ENCODE measurements at places on chromosomes 5 and 9.

GRCh38 chr5:79582186-79582585, 30.1 kb upstream of the TENT2 start:
- DNase-seq, result no peak

DNA sequence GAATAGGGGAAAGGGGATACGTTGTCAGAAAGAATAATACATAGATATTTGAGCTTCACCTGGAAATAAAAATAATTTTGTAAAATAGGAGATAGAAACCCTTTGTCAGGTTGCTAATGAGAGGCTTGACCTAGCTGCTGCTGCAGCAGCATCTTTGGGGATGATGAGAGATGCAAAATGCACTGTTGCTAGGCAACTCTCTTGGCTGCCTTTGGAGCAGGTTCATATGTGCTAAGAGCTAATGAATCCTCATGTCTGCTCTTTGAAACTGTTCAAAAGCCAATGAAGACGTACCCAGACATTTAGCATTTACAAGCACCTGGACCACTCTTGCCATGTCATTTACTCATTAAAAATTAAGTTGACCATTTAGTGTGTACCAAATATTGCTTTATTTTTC, 121.7 kb downstream of the FOCAD start:
- no peak for DNase-seq

GRCh38 chr5:126732716-126733115, 44.2 kb upstream of the LMNB1 start:
- DNase-seq, result no peak

DNA sequence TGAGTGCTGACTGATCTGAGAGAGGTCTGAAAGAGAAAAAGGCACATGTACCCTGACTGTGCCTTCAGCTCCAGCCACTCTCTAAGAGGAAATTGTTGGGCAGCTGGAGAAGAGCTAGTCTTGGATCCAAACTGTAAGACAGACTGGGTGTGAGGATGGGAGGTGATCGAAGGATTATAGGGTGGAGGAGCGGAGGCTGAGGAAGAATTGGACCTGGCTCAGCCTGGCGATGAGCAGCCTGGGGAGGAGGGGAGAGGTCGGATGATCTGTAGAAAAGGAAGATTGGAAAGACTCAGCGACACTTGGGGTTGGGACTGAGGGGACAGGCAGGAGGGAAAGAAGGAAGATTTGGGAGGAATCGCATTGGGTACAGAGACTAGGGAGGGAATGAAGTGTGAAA, 98.6 kb upstream of the SLC25A48 start:
- no peak for DNase-seq

DNA sequence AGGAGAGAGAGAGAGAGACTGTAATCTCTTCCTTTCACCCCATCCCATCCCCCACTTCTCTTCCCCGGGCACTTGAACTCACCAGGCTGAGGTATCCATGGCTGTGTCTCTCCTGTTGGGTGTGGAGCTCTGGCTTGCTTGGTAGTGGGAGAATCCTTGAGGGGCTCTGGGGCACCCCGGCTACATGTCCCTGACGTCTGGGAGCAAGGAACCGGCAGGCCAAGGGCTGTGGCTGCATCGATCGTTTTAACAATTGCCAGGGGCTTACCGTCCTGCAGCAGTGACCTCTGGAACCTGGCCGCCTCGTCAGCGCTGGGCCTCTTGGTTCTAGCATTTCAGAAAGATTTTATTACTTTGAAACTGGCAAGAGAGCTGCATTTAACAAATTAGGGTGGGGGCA, 30.0 kb downstream of the FGF18 start:
- DNase-seq, result no peak

- no peak for DNase-seq
These were observed 2020.7 kb upstream of the WWC1 start for GRCh38 chr5:166270712-166271111.

DNA sequence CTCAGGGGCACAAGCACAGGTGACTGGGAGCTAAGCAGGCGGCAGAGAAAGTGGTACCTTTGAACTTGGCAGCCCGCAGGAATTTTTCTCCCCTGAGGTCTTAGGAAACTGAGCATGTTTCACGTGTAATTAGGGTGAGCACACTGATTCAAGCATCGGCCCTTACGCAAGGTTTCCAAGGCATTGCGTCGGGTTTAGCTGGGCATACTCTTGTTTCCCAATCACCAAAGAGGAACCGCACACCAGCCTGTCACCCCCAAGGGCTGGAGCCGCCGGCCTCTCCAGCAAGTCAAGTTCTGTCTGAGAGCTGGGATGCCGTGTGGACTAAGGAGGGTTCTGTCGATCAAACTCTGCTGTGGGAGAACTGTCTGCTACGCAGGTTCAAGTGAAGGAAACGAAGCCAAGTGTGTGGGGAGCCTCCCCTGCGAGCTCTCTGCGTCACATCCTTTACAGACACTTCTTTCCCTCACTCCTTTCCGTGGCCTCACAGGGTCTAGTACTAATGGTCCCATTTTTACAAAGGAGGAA, 53.0 kb downstream of the ERGIC1 start:
- DNase-seq, result no peak

- DNase-seq, result peak; percentile 16
These were observed 74.7 kb downstream of the FGF1 start for GRCh38 chr5:142611154-142611553.

- DNase-seq, result peak; percentile 44
These were observed 10.6 kb downstream of the GRIN3A start for GRCh38 chr9:101727612-101728524.

DNA sequence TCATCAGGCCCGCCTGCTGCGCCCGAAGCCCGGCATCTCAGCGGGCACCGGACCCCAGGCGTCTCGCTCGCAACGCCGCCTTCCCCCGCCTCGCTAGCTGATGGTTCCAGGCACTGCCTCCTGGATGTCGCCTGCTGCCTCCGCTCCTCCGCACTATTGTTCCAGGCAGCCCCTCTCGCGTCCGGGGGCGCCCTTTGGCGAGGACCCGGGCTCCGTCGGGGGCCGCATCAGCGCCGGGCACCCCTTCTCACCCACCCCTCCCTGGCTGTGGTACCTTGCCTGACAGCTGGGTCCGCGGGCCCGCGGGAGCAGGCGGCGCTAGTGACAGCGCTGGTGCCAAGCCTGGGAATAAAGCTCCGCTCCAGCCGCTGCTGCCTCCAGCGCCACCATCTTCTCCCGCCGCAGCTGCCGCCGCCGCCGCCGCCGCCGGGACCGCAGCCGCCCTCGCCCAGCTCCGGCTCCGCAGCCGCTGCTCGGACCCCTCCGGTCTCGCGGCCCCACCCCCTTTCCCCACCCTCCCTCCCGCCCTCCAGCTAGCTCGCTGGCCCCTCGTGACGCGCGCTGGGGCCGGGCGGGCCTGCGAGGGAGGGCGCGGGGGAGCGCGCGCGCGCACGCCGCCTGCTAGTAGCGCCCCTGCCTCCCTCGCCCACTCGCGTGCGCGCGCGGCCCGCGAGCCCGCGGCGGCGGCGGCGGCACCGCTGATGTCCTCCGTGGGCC, at the start of gene APBA1:
Gene APBA1, minus strand, starts transcription at position 493 of the 717 bp plus-strand sequence.
- DNase-seq, result no peak

DNA sequence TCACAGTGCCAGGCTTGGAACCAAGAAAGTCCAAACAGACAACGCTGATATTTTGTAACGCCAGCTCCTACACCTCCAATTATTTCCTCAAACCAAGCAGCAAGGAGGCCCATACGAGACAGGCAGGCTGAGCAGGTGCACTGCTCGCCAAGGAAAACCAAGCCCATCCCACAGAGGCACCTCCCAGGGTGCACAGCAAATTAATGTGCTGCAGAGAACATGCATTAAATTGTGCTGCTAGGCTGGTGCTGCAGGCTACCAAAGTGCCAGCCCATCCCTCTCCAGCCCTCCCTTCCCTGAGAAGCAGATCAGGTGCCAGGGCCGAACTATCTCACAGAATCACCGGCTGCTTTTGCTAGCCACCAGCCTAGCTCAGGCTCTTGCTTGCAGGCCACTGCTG, 137.8 kb downstream of the PAX5 start:
- DNase-seq, result no peak

GRCh38 chr9:134730761-134731496, 89.3 kb downstream of the COL5A1 start:
- DNase-seq, result no peak

DNA sequence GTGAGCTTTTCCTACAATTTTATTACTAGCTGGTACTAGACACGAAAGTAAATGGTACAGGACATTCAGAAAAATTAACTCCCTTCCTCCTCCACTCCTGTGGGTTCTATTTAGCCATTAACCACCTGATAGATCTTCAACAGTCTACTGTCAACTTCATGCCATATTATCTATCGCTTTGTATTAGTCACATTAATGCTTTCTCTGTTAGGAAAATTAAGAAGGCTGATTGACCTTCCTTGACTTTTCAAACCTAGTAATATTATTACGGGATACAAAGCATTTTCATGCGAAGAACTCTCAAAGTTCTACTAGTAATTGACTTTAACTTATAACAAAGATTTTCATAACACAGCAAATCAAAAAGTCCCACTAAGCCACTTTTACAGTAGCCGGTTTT, 1.2 kb downstream of the TEX10 start:
- no peak for DNase-seq

GRCh38 chr5:532521-533242, 8.4 kb upstream of the SLC9A3 start:
- no peak for DNase-seq

- DNase-seq, result no peak
These were observed 59.5 kb downstream of the CDC42SE2 start for GRCh38 chr5:131323378-131323777.

- no peak for DNase-seq
These were observed 329.5 kb downstream of the ICE1 start for GRCh38 chr5:5751987-5752386.

DNA sequence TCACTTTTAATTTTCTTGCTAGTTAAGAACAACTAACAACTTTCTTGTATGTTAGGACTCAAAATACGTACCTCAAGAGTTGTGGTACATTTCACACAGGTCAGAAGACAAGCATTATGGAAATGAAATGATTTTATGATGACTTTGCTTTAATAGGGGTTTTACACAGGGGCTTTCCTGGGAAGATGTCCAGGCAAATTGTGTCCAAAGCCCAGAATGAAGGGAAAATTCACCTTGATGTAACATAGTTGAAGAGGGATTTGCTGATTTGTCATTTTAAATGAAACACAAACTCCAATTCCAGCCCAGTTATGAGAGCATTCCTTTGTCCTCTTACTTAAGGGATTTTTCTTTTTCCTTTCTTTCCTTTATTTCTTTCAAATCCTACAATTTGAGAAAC, 89.2 kb downstream of the ARL15 start:
- DNase-seq, result no peak

DNA sequence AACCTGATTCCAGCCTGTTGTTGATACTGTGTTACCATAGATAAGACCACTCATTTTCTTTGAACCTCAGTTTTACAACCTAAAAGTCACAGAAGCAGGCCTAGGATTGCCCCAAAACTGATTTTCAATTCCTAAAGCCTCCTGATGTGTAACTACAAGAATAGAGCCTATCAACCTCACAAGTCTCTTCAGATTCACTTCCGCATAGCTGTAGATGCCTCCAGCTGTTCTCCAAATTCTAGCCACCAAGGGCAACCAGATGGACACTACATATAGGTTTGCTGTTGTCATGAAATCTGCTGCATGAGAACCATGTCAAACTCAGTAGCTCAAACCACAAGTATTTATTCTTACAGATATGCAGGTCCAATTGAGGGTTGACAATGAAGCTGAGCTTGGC, 143.5 kb downstream of the SPATA31D1 start:
- no peak for DNase-seq

- no peak for DNase-seq
These were observed 22.6 kb upstream of the CEP72 start for GRCh38 chr5:589588-589987.

DNA sequence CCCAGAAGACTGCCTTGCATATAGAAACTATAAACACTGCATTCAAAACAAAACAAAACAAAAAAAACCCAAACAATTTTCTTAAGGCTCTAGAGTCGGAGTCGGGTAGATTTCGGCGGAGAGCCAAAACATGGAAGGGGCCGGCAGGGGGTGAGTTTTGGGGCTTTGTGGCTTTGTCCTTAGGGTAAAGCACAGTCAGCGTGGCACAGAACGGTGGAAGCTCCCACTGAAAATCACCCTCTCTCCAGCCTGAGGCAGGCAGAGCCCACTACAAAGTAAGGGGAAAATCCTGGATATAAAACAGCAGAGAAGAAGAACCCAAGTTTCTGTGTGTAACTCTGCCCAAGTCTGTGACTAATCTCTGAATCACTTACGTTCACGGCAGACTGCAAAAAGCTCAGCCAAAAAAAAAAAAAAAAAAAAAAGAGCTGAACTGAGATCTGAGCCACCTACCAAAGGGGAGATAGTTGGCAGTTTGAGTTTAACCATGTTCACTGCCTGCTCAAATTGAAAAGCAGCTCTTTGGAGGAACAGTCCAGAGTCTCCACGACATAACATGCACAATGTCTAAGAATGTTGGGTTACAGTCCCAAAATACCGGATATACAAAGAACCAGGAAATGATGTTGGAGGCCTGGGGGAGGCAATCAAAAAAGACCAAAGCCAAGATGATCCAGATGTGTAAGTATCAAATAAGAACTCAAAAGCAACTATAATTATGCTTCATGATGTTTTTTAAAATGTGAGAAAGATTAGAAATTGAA, 26.6 kb upstream of the OR2K2 start:
- DNase-seq, result no peak

- peak; percentile 82 for DNase-seq
These were observed 107.5 kb downstream of the CDH18 start for GRCh38 chr5:19880458-19880857.

DNA sequence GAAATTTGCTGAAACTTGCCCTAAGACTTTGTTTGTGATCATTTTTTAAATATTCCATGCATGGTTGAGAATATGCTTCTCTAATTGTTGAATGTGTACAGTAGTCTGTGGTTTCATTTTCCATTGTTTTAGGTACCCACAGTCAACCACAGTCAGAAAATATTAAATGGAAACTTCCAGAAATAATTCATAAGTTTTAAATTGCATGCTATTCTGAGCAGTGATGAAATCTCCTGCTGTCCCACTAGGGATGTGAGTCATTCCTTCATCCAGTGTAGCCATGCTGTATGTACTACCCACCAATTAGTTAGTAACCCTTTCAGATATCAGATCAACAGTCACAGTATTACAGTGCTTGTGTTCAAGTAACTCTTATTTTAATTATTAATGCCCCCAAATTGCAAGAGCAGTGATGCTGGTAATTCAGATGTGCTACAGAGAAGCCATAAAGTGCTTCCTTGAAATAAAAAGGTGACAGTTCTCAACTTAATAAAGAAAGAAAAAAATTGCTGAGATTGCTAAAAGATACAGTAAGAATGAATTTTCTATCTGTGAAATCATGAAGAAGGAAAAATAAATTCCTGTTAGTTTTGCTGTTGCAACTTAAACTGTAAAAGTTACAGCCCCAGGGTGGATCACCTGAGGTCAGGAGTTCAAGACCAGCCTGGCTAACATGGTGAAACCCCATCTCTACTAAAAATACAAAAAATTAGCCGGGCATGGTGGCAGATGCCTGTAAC, 79.9 kb upstream of the FBXL17 start:
- no peak for DNase-seq

GRCh38 chr9:130988905-130989304, 20.1 kb upstream of the LAMC3 start:
- peak; percentile 43 for DNase-seq

DNA sequence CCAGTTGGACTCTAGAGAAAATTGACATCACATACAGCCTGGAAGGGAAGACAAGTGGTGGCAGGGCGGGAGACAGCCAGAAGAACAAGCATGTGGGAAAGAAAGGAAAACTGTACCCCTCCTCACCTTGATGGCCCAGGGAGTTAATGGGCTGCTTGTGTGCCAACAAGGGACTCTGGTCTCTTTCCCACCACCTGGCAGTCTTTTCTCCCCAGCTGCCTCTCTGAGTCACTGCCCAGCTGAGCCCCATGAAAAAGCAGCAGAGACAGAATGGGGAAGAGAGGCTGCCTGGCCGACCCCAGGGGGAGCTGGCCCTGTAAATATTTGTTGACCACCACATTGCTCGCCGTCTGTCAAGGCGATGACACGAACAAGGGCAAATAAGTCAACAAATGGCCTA, 359.4 kb downstream of the ENC1 start:
- DNase-seq, result peak; percentile 70

All from SHP77 treated with DMSO at 0.1 percent for 48 hours (cell line).